ENCODE measurements at places on chromosomes 5 and 9.

DNA sequence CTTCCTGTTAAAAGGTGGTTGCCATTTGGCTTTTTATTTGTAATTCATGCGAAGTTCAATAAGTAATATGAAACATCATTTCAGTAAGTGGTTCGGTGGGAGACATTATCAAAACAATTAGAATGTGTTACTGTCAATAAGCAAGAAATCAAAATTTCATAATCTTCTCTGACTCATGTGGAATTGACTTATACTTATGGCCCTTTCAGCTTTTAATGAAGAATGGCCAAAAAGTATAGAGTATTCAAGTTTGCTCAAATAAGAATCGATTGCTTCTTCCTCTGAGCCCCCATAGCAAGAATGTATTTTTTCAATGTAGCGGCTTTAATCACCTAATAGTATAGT is 174.5 kb downstream of the AOPEP start:
- DNase-seq = no peak

GRCh38 chr9:114937516-114937915 is 7.1 kb upstream of the TNFSF8 start:
- no peak for DNase-seq

GRCh38 chr5:43000111-43000840 is 39.8 kb downstream of the ANXA2R start:
- no peak for DNase-seq

DNA sequence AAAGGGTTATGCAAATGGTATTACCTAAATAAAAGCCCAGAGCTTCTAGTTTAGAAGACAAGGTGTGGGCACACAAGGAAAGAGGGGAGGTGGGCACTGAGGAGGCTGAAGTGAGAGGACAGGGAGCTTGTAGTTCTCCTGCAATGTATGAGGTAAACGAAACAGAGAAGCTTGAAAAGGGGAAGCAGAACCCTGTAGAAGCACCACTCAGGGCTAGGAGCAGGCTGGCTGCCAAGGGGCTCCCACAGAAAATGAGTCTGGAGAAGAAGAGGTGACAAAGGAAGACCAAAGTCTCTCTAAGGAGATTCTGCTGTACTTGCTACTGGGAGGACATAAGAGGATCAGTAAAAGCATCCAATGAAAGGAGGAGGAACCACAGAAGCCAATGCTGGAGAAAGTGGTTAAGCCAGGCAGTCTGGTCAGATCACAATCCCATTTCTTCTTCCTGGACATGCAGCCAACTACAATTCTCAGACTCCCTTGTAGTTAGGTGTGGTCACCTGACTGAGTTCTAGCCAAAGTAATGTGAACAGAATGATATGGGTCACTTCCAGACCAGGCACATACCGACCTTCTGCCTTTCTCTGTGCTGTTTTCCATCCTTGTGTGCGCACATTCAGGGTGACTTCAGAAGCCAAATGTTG is 174.5 kb upstream of the MAP3K1 start:
- DNase-seq = no peak

DNA sequence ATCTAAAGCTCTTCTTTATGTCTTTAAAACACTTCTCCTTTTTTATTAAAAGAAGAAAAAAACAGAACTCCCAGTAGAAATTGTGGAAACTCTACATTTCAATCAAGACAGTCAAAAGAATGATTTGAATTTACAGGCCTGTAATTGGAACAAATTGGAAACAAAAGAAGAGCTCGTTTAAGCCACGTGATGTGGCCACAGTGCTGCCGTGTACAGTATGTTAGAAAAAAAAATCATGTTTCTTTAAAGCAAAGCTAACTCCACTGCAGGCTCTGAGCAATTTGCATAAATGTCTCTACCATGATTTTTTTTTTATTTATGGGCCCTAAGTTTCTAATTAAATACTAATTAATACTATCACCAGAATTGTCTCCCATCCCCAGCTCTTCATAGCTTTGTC is 325.6 kb downstream of the ZSWIM6 start:
- DNase-seq = no peak
